ENCODE measurements at places on chromosomes 13 and 19.

DNA sequence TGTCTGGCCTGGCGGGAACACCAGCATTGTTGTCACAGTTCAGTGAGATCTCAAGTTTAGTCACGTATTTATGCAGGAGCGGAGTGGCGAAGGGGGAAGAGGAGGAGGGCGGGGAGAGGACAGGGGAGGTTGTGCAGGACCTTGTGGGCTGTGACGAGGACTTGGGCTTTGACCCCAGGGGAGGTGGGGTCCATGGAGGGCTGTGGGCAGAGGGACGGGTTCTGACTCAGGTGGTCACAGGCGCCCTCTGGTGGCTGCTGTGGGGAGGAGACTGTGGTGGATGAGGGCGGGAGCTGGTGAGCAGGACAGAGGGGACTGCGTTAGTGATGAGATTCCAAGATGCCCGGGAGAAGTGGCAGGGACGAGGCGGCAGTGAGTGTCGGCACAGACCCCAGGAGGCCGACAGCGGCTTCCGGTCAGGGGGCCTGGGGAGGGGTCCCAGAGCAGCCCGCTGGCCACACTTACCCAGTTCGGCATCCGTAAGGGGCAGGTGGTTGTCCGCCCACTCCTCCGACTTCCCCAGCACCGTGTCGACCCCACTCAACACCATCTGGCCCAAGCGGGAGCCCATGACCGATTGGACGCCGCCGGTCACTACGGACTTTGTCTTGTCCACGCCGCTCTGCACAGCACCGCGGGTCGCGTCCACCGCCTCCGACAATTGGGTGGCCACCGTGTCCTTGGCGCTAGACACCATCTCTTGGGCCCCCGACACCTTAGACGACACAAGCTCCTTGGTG is 15.7 kb downstream of the PLIN3 start:
- DNase-seq = peak; percentile 61

- no peak for DNase-seq
These were observed 9.3 kb downstream of the TMEM143 start for GRCh38 chr19:48354332-48354992.

DNA sequence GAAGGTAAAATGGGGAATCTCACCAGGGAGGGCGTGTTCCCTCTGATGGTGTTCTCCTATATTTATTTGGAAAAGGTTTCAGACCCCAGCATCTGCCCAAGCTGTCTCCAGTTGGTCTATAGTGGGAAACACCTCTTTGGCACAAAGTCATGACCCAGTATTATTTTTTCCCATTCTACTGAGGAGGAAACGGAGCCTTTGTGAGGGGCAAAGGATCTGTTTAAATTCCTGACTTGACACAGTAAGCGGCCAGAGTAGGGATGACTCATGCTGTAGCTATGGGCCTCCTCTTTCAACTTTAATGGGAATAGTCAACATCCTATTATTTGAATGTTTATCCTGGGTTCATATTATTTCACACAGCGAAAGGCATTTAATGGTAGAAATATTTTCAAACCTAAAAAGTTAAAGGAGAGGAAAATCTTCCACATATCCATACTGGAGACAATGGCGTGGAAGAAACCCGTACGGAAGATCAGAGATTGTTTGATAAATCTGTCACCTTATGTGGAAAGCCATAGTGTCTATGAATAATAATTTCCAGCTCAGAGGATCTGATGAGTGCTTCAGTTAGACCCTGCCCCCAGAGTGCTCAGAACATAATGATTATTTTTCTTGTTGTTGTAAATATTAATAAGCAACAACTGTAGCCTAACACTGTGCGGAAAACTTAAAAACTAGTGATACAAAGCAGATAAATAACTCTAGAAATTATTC is 126.0 kb downstream of the FOXO1 start:
- no peak for DNase-seq

DNA sequence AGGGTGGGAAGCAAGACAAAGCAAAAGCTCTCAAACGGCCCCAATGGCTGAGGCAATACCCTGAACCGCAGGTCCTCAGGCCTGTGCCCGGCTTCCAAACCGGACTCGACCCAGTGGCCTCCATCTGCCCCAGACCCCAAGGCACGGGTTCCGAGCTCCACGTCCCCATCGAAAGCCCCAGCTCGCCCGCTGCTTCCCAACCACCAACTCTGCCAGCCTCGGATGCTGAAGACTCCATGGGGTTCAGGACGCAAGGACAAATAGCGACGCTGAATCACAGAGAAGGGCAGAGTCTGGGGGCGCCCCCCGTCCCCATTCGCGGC is 559 bp downstream of the POLR2E start:
- DNase-seq = no peak

DNA sequence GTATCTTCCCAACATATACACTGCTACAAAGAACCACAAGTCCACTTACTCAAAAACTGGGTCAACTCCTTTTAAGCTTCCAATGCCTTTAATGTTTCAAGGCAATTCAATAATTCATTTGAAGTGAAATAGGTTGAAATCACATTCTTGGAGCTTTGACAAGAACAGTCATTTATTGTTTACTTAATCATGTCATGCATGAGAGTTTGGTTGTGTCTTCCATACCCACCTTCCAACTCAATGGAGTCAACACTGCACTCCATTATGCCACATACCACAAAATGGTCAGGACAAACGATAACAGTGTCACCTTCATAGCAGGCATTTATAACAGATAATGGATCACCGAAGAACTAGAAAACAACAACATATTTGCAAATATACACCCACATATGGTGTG is 506.3 kb downstream of the UQCRFS1 start:
- no peak for DNase-seq

GRCh38 chr13:94617389-94618000 is 15.8 kb downstream of the GPR180 start:
- no peak for DNase-seq

DNA sequence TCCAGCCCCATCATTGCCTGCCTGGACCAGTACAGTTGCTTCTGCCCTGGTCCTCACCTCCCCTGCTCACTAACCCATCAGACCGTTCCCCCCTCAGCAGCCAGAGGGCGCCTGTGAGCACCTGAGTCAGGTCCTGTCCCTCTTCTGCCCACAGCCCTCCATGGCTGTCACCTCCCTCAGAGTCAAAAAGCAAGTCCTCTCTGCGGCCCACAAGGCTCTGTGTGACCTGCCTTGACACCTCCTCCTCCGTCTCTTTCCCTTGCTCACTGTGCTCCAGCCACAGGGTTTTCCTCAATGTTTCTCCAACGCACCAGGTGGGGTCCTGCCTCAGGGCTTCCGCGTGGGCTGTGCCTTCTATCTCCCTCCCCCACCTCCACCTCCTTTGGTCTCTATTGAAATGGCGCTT is 29.4 kb upstream of the PTPRS start:
- no peak for DNase-seq

- no peak for DNase-seq
These were observed 104.8 kb upstream of the MIR17HG start for GRCh38 chr13:91242652-91243051.

DNA sequence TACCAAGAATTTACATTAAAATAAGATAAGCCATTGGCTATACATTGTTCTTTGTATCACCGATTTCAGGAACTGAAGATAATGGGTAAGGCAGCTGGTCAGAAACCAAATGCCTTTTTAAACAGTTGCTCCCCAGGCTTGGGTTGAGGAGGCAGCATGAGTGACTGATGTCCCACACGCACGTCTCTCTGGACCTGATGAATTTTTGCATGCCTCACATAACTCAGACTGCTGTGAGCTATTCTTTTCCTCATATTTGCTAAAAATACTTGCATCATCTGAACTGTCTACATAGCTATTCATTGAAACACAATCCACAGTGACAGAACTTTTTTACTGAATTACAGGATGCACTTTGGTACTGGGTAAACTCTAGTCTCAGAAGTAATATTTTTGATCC is 123.6 kb upstream of the MAB21L1 start:
- no peak for DNase-seq

DNA sequence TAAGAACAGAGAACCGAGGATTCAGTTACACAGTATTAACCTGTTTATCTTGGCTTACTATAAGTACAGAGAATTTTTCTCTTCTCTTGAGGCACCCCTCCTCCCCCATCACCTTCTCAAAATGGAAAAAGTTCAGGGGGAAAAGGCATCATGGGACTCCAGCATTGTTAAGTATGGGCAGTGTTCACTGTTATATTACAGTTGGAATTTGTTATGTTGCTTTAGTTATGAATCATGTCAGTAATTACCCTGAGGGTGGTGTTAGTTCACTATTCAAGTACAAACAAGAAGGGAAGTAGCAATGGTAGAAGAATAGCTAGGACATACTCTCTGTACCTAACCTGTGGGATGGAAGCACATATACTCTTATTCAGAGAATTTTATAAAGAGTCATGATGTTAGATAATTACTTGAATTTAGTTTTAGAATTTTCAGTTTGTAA is 12.0 kb downstream of the LPAR6 start:
- no peak for DNase-seq

DNA sequence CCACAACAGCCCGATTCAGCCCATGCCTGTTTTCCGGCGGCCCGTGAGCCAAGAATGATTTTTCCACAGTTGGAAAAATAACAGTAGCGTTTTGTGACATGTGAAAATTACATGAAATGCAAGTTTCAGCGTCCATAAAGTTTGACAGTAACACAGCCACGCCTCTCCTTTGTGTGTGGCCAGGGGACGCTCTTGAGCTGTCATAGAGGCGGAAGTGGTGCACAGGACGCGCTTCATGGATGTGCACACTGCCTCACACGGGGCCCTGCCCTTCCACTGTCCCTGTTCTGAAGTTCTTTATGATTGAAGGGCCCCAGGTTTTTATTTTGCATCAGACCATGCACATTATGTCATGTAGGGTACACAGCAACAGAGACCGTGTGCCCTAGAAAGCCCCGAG is 12.4 kb upstream of the ELAVL1 start:
- DNase-seq = no peak

DNA sequence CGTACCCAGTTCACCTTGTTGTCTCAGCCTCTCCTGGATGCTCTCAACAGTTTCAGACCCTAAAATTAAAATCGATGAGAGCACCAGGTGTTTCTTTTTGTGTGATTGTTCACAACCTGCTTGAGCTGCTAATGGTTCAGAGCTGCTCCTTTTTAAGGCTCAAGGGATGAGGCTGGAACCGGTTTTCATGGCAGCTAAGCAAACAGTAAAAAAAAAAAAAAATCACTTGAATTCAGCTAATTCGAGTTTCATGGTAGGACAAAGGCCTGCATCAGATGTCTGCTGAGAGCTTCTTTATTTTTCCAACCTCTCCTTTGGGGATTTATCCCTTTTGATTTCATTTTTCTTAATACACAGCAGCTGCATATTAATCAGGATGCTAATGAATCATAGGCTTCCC is 6.5 kb downstream of the SYCE2 start:
- no peak for DNase-seq

GRCh38 chr13:27825072-27825471 is 32.8 kb downstream of the GSX1 start:
- DNase-seq = no peak

DNA sequence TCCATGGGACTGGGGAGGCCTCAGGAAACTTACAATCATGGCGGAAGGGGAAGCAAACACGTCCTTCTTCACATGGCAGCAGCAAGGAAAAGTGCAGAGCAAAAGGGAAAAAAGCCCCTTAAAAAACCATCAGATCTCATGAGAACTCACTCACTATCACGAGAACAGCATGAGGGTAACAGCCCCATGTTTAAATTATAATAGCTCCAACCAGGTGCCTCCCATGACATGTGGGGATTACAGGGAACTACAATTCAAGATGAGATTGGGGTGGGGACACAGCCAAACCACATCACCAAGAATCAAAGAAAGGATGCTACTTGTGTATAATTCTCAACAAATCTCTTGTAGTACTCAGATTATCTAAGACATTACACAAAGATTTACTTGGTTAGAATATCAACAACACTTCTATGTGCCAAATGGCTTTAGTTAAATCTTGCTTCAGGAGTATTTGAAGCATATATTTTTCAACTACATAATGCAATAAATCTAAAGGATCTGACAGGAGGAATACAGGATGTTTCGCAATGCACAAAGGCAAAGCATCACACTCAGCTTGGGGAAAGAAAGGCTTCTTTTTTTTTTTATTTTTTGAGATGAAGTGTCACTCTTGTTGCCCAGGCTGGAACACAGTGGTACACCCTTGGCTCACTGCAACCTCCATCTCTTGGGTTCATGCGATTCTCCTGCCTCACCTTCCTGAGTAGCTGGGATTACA is 180.0 kb downstream of the LHFPL6 start:
- DNase-seq = no peak

GRCh38 chr13:24502533-24503378 is 9.8 kb downstream of the PARP4 start:
- DNase-seq = no peak

DNA sequence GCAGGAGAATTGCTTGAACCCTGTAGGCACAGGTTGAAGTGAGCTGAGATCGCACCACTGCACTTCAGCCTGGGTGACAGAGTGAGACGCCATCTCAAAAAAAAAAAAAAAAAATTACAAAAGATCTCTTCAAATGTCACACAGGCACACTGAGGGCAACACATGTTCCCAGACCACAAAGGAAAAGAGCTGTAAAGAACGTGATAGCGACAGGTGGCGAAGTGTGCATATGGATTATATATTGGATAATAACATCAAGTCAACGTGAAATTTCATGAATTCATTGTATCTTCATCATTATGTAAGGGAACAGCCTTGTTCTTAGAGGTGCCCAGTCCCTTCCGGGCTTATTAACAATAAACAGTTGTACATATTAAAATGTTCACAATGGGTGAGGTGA is 31.8 kb upstream of the DPP9 start:
- no peak for DNase-seq

Data from effector memory CD4-positive, alpha-beta T cell (primary cell).